ENCODE measurements at places on chromosomes 1 and 21. TPM values are rescaled to one million over a fixed set of nuclear protein-coding genes. Genes with fewer than 3 reads are reported as not detected.

USH2A gene
- total RNA-seq = not detected

- no peak for DNase-seq
Observed at GRCh38 chr1:155005076-155006011, 2.7 kb downstream of the ZBTB7B start.

S100A4 gene
- 54.7 TPM for total RNA-seq

DNA sequence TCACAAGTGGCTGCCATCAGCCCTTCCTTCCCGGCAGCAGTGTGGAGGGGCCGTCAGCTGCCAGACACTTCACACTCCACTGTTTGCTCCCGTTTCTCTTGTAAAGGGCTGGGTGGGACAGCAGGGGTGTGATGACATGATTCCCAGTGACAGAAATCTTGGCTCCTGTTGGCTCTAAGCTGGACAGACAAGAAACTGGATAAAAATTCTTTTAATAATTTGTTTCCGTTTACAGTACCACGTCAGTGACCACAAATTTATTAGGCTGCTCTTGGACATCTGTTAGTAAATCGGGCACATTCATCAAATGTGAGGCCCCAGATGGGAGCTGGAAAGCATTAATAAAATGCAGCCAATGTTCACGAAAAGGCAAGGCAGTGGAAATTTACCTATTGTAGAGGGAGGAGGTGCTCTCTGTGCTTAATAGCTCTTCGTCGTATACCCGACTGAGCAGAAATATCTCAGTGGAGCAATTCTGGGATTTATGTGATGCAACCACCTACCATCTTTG, 353.7 kb upstream of the GREM2 start:
- DNase-seq = no peak

DNA sequence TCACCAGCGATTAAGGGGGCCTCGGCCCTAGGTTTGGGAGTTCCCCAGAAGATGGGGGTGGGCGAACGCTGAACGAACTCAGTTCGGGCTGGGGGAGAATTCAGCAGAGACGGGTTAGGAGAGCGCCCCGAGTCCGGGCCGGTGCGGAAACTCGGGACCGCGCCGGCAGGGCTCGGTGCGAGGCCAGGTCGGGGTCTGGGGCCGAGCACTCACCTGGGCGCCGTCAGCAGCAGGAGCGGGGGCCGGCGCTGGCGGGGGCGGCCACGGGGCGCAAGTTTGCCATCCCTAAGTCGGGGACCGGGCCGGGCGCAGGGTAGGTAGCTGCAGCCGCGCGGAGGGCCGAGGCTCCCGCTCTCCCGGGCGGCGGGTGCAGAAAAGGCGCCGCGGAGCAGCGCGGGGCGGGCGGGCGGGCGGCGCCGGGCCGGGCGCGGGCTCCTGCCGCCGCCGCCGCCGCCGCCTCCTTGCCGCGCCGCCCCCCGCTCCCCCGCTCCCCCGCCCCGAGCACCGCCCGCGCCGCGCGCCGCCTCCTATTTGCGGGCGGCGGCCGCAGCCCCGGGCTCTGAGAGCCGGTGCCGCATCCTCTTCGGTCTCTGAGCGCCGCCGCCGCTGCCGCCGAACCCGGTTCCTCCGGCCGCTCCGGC, 349 bp downstream of the ADGRB2 start:
- DNase-seq = no peak

DNA sequence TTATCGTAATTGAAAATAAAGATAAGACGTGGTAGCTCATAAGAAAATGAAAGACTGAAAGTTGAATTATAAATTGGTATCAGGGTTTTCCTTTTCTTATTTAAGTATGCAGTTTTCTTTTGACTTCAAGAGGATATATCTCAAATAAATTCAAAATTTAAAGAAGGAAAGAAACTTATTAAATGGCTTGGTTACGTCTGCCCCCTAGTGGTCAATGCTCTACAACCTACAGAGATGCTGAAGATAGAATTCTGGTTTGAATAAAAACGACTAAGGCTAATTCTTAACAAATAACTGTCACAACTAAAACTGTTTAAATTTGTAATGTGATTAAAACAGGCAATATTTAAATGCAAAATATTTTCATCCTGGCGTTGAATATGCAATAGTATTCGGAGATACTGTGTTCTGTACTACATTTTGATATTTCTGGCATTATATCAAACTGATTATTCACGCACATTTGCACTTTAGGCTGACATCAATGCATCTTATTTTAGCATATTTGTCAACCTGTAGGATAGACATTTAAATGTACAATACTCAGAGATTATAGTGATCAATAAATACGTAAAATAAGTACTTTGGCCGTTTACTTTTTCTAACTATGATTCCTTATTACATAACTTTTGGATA, 26.8 kb downstream of the IFI44 start:
- DNase-seq = peak; percentile 14

- no peak for DNase-seq
Observed at GRCh38 chr21:35111321-35111930, 62.3 kb upstream of the RUNX1 start.

ATP13A2 gene
- total RNA-seq = 30.2 TPM

- no peak for DNase-seq
Observed at GRCh38 chr1:20058531-20058930, 11.5 kb upstream of the PLA2G5 start.

Data from Caki2 (cell line).